ENCODE measurements at places on chromosomes 5 and 9. TPM values are rescaled to one million over a fixed set of nuclear protein-coding genes. Genes with fewer than 3 reads are reported as not detected.

DNA sequence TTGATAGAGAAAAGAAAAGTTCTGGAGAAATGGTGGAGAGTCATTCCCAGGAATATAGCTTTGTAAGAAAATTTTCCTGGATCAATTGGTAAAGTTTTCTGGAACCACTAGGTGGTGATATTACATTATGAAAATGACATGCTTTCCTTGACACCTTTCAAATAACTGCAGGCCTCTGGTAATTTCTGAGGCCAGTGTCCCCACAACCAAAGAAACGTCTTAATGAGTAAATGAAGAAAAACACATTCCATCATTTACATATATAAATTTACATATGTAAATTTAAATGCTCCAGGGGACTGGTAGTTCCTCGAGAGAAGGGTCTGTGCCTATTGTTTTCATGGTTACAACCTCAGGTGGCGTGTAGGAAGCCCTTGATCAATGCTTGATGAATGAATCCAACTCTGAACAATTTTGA is 17.2 kb upstream of the RGS3 start:
- H3K27ac ChIP-seq: no peak overlapping the region
- H3K4me1 ChIP-seq: no peaks in the 10 kb centered on the region
- no peaks in the 10 kb centered on the region for H3K36me3 ChIP-seq
- no peak overlapping the region for H3K4me3 ChIP-seq

DNA sequence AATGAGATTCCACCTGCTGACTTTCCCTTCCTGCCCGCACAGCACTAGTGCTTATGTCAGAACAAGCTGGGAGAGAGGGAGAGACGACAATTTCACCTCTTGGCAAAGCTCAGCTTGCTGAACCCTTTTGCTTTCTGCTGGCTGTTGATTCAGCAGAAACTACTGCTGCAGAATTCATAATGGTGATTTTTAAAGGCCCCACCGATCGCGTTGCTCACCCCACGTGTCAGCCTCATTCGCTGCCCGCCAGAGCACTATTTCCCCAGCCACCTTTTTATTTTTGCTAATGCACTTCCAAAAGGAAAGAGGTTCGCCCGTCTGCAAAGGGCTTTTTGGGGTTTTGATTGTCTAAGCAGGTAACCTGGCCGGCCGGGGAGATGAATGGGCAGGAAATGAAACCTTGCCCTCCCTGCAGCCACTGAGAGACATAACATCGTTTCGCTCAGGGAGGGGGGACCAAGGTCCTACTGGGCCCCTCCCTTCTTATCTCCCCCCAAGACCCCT is 1.3 kb downstream of the PPP2R2B start:
- H3K36me3 ChIP-seq: no peaks in the 10 kb centered on the region
- DNase-seq: no peak
- H3K27ac ChIP-seq: peak overlapping the region; percentile 65

GRCh38 chr5:6261256-6261655 is 117.1 kb downstream of the MED10 start:
- H3K27me3 ChIP-seq: peaks cover 25% of the 10 kb centered on the region
- no peak for DNase-seq
- no peak overlapping the region for H3K4me3 ChIP-seq

GRCh38 chr5:122151640-122152039 is 22.3 kb downstream of the ZNF474 start:
- no peaks in the 10 kb centered on the region for H3K36me3 ChIP-seq
- no peak for DNase-seq
- no peak overlapping the region for H3K4me3 ChIP-seq
- peak overlapping the region; percentile 74 for H3K27ac ChIP-seq
- H3K4me1 ChIP-seq: peaks cover 18% of the 10 kb centered on the region
- H3K27me3 ChIP-seq: no peaks in the 10 kb centered on the region

DNA sequence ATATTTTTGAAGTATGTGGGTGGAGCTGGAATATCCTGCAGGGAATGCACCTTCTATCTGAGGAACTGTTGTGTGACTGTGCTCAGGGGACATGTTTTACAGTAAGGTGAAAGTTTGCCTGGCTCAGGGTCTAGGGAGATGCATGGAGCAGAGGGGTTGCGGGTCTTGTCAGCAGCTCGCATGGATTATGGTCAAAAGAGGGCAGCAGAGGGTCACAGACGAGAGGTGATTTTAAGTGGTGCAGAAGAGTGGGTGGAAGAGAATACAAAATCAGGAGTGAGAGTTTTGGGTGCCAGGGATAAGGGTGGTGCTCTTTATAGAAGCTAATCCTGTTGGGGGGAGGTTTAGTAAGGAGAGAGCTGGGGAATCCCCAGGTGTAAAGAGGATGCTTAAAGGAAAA is 53.5 kb upstream of the GRIN3A start:
- H3K36me3 ChIP-seq: no peaks in the 10 kb centered on the region
- no peaks in the 10 kb centered on the region for H3K4me1 ChIP-seq
- DNase-seq: peak; percentile 29
- no peak overlapping the region for H3K27ac ChIP-seq
- H3K27me3 ChIP-seq: peaks cover 7% of the 10 kb centered on the region

DNA sequence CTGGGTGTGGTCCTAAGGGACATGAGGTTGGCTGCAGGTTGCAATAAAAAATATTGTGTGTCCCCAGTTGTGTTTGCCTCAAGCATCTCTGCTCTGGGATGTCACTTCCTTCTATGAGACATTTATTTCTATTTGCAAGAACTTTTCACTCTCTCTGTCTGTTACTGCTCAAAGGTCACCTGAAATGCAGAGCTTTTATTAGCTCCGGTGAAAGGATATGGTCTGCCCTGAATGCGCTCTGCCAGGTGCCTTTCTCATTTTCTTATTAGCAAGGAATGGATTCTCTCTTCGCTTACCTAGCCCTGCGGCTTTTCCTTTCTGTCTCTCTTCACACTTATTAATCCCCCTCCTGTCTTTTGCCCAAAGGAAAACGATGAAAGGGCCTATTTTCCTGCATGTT is 526.1 kb downstream of the TMEM38B start:
- H3K4me3 ChIP-seq: no peak overlapping the region
- no peaks in the 10 kb centered on the region for H3K4me1 ChIP-seq
- no peak for DNase-seq
- H3K27ac ChIP-seq: no peak overlapping the region

DNA sequence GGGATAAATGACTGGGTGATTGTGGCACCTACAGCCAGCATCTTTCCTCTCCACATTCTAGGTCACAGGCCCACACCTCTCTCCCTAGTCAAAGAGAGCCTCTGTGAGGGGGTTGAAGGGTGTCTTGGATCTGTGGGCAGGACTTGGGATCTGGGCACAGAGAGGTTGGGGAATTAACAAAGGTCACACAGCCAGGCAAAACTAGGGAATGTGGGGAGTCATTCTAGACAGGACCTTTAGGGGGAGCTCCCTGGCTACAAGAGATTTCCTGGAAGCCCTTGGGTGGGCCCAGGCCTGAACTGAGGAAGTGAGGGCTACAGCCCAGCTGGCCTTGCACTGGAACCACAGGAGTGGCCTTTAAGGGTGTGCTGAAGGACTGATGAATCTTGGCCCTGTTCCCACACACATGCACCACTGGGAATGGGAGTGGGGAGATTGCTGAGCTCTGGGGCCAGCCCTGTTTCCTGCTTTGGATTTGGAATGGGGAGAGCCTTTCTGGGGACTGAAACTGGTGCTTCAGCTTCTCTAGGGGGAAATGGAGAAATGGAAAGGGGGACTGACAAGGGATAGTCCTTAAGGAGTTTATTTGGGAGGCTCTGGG is 12.4 kb upstream of the CXXC5 start:
- peak overlapping the region; percentile 70 for H3K27ac ChIP-seq
- H3K27me3 ChIP-seq: no peaks in the 10 kb centered on the region
- H3K36me3 ChIP-seq: no peaks in the 10 kb centered on the region
- peaks cover 36% of the 10 kb centered on the region for H3K4me1 ChIP-seq
- DNase-seq: no peak
- H3K4me3 ChIP-seq: peak overlapping the region; percentile 25

DNA sequence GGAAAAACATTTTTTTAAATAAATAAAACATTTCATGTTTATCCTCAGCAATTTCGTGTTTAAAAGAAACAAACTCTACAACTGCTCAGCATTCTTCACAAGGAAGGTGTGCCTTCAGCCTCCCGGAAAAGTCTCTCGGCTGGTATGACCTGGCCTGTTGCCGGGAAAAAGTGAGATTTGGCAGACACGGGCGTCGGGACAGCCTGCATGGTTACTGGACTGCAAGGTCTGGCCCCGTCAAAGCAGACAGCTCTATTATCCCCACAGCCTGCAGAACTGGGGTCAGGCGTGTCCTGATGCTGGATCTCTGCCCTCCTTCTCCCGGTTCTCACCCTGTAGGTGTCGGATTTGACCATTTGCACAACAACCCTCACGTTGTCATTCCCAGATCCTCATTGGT is 120.3 kb upstream of the SPATA31C2 start:
- H3K27me3 ChIP-seq: no peaks in the 10 kb centered on the region
- no peaks in the 10 kb centered on the region for H3K36me3 ChIP-seq
- DNase-seq: peak; percentile 49
- H3K4me1 ChIP-seq: peaks cover 46% of the 10 kb centered on the region
- H3K4me3 ChIP-seq: no peak overlapping the region

DNA sequence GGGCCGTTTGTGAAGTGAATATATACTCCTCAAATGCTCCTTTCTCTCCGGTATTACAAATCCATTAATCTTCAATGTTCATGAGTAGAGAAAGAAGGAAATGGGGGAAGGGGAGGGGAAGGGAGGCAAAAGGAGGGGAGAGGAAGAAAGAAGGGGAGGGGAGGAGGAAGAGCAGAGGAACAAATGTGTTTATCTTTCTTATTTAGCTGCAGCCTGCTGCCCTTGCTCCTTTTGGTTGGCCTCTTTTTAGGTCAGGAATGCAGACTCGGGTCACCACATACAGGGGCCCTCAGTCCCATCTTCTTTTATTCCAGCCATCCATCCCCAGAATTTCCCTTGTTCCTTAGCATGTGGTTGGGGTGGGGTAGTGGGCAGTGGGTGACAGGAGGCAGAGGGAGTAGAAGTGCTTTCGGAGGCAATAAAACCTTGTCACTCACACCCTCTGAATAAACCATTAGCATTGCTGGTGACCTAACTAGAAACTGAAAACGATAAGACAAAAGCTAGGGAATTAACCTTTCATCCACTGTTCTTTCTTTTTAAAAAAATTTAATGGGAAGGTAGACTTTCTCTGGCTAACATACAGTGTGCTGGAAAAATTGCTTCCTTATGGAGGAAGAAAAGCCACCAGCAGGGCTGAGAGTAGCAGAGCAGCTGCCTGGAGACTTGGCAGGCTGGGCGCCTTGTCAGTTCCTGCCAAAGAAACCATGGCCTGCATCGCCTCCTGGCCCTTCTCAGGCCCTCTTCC is 16.8 kb upstream of the PRLR start:
- no peaks in the 10 kb centered on the region for H3K36me3 ChIP-seq
- no peak for DNase-seq
- H3K4me1 ChIP-seq: peaks cover 22% of the 10 kb centered on the region
- H3K4me3 ChIP-seq: no peak overlapping the region
- no peaks in the 10 kb centered on the region for H3K27me3 ChIP-seq
- peak overlapping the region; percentile 18 for H3K27ac ChIP-seq

GRCh38 chr5:181218795-181219124 is 4.3 kb upstream of the TRIM41 start:
- peak overlapping the region; percentile 80 for H3K4me3 ChIP-seq
- peaks cover 21% of the 10 kb centered on the region for H3K4me1 ChIP-seq
- DNase-seq: no peak
- no peaks in the 10 kb centered on the region for H3K36me3 ChIP-seq
- H3K27ac ChIP-seq: peak overlapping the region; percentile 86

Gene CEL
- 4.3 TPM for total RNA-seq

Gene LRRTM2
- total RNA-seq: 0.13 TPM

Gene FAM163B
- total RNA-seq: 0.22 TPM

Gene CSF1R
- 0.27 TPM for total RNA-seq

Gene PCDHA9
- total RNA-seq: 4.0 TPM

Gene NFIB
- total RNA-seq: 213 TPM

Gene PCDHAC2
- 12.1 TPM for total RNA-seq

All from mesothelial cell of epicardium (in vitro differentiated cells).